Upper lobe of right lung (tissue), 1 donor: ENCODE measurements at places on chromosomes 6 and 20. TPM values are rescaled to one million over a fixed set of nuclear protein-coding genes. Genes with fewer than 3 reads are reported as not detected.

DNA sequence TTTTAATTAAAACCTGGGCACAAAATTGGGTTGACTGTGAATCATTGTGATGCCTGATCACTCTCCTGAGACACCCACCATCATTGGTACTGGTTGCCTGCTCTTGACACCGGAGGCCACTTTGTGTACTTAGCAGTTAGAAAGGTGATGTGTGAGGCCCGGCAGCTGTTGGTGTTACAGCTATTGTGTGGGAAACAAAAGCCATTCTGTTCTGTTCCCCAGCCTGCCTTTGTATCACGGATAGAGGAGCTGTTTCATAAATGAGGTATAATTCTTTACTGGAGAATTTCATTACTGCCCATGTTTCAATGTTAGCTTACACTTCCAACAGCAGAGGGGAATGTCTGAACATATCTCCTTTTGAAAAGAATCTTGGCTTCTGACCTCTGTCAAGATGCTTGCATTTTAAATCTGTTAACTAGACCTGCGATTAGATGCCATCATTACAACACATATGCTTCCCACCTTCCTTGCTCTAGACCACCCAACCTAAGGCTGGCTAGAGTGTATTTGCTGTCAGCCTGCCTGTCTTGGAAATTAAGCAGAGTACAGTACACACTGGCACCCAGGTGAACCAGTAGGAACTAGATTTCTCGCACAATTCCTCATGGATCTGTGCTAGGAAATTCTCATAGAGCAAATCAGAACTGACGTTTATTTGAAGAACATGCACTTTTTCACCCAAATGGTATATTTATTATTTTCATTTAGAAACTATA, 142.4 kb upstream of the INSM1 start:
- no peak overlapping the region for H3K27ac ChIP-seq
- H3K4me3 ChIP-seq: no peak overlapping the region
- no peaks in the 10 kb centered on the region for H3K36me3 ChIP-seq
- no peaks in the 10 kb centered on the region for H3K4me1 ChIP-seq

- peaks cover 9% of the 10 kb centered on the region for H3K4me1 ChIP-seq
- no peak for DNase-seq
- no peak overlapping the region for H3K27ac ChIP-seq
These were observed 19.6 kb downstream of the FOXC1 start for GRCh38 chr6:1629316-1629715.

HRH3 gene
- total RNA-seq: not detected

MRPS18A gene
- total RNA-seq: 28.1 TPM

SMIM26 gene
- 59.5 TPM for total RNA-seq
